GM23248 (cell line): ENCODE measurements at places on chromosomes 1 and 21. TPM values are rescaled to one million over a fixed set of nuclear protein-coding genes. Genes with fewer than 3 reads are reported as not detected.
A peak's percentile ranks its signal among the peaks of the same experiment; 100 is the strongest.

DNA sequence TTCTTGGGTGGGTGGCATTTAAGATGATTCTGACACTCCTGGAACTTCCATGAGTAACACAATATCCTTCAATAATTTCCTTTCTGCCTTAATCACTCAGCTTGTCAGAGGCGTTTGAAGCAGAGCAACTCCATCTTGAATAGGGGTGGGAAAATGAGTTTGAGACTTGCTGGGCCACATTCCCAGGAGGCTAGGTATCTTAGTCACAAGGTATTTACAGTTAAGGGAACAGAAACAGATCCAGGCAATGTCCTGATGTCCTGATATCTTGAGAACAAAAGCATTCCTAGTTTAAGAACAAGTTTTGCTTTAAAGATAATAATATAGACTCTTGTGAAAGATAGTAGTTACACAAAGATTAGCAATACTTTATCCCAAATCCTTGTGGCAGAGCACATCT, 76.6 kb upstream of the KIAA0040 start:
- no peak for DNase-seq

The ASAP3 gene
- total RNA-seq = 27.3 and 37.1 TPM in 2 replicates

DNA sequence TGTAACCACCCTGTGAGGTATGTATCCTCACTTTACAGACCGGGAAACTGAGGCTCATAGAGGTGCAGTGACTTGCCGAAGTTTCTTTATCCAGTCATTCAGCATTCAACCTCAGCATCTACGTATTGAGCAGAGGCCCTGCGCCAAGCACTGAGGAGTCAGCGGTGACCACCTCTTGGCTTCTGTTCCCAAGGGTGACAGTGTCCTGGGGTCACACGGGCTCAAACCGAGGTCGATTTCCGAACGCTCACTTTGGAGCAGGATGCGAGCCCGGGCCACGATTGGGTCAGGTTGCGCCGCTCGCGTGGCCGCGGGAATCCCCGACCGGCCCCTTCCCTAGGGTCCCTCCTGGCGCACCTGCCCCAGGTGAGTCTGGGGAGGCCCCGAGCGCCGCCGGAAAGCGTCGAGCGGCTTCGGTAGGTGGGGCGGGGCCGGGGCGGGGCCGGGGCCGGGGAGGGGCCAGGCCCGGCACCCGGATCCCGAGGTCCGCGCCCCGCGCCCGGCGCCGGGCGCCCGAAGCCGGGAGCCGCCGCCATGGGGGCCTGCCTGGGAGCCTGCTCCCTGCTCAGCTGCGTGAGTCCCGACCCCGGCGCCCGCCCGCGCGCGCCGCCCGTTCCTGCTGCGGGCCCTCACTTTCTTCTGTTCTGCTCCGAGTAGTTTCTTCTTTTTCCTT, at the start of gene SERINC2:
Gene SERINC2 (plus strand): TSS at position 482 of the 673 bp plus-strand sequence. CDS start 53 bp downstream, at position 535.
- peak; percentile 54 for DNase-seq

DNA sequence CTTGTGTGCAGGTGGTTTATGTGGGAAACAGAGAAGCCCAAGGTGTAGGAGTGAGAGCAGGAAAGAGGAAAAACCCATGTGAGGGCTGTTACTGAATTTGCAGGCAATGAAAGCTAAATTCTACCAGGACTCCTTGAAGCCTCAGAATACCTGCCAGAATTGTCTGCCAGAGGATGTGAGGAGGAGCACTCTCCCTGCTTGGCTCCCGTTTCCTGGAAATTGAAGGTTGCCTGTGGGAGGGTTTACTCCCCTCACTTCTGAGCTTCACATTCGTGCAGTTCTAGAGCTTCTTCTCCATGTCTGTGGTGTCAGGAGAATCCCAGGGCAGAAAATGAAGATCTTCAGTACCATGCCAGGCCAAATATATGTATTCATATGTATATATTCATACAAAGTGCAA, 220.8 kb upstream of the ZP4 start:
- no peak for DNase-seq

GRCh38 chr1:63621075-63621474, 27.9 kb downstream of the PGM1 start:
- DNase-seq = no peak

The ZMYND12 gene
- 0.13 and 3.2 TPM in 2 replicates for total RNA-seq

The CFH gene
- 22.7 and 27.3 TPM in 2 replicates for total RNA-seq
